ENCODE measurements at places on chromosomes 1 and 21. TPM values are rescaled to one million over a fixed set of nuclear protein-coding genes. Genes with fewer than 3 reads are reported as not detected.

GRCh38 chr1:187408212-187409004 is 579.7 kb downstream of the PLA2G4A start:
- DNase-seq, result peak; percentile 61

DNA sequence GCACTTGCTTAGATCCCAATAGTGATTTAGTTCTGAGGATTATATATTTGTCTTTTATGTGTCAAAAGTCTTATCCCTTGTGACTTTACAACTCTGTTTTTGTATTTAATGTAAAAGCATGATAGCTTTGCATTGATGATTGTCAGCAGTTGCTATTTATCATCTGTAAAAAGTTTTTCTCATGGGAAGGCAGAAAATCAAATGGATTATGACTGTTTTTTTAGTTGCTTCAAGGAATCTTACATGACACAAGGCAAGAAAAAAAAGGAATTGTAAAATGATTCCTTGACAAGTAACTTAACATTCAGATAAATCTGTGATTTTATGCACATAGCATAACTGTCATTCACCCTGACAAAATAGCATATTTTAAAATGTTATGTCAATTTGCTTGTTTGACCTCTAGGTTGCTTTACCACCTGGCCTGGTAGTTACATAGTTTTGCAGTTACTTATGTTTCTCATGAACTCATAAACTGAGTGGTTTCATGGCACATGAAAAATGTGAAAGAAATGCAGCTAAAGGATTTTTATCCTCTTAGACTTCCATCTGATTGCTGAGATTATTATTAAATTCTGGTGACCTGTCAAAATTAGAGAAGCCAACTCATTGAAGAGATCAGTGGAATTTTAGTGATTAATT is 622.6 kb downstream of the ADGRL2 start:
- peak; percentile 27 for DNase-seq

DNA sequence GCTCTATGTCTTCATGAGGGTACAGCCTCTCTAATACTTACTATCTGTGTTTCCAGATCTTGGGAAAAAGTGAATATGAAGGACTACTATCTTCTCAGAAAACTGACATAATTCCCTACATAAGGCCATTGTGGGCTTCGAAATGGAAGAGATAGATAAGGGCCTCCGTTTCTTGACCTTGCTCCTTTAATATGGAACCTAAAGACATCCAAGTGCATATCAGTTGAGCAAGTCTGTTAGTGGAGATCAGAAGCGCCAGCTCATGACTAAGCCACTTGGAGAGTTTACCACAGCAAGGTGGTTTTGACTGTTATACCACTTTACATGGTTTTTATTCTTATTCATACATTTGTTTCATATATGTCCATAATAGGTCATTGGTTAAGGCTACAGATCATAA is 35.3 kb upstream of the FCER1A start:
- no peak for DNase-seq

- peak; percentile 62 for DNase-seq
Measured at GRCh38 chr1:182340233-182341058, 51.1 kb downstream of the GLUL start.

- no peak for DNase-seq
Measured at GRCh38 chr1:25867210-25867991, 8.1 kb downstream of the PAQR7 start.

- peak; percentile 99 for DNase-seq
Measured at GRCh38 chr1:209398313-209398991, 185.1 kb upstream of the CAMK1G start.

DNA sequence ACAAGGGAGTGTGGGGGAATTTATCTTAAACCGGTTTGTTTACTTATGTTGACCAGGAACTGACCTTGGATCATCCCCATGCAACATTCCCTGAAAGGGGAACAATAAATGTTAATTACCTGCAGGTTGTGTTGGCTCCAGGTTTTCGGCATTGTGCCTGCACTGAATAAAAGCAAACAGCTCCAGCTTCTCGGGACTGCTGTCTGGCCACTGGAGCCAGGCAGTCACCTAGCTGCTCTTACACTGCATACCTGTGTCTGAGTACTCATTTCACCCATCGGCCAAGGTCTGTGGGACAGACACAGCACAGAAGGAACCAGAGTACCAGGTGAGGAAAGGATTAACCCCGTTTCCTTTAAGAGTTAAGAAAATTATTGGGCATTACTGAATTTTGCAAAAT is 32.7 kb upstream of the CTBS start:
- DNase-seq, result no peak

DNA sequence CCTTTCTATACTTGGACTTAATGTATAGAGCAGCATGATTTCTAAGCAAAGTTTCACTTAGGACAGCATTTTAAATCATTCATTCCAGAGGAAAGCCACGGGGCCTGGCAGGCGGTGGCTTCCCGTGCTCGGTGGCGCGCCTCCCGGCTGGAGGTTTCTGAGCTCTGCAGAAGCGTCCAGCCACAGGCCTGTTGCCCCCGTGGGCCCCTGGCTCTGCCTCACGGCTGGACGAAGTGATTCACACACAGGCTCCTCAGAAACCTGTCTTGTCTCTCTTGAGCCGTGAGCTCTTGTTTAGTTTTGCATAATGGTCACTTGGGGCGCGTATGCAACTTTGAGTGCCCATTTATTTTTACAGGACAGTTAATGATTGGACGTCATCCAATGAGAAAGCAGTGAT is 22.1 kb upstream of the DIP2A start:
- DNase-seq, result no peak

DNA sequence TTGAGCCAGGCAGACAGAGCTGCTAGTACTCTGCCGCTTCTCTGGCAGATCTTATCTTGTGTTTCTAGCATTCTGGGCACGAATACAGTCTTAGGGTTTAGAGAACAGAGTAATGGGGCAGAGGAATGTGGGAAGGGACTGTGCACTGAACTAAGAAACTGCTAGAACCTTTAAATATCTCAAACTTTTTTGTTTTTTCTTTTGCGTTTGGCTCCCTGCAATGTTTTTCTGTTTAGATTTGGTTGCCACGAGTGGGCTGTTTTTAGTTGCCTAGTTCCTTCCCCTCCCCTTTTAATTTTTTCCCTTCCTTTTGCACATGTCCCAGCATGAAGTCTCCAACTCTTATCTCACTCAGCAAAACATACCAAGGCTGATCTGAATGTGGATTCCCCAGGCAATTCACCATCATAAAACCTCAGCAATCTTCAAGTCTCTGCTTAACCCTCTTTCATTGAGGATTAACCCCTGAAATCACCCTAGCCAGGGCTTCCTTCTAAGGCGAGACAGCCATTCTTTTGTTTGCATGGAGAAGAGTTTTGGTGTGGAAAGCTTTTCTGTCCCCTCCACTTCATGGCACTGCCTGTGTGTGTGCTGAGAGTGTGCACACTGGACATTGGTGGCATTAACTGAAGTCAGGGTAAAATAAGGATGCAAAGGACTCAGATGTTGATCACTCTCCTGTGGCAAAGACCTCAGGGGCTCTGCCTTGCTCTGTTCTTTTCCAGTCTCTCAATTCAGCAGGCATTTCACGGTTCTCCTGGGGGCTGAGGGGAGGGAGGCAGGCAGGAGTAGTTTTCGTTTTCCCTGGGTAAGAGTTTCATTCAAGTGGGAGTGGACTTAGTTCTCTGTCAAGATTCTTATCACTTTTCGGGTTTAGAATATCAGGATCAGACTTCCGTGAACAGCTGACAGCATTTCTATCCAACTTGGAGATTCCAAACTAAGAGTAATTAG is 2.8 kb upstream of the ATF3 start:
- peak; percentile 58 for DNase-seq

DNA sequence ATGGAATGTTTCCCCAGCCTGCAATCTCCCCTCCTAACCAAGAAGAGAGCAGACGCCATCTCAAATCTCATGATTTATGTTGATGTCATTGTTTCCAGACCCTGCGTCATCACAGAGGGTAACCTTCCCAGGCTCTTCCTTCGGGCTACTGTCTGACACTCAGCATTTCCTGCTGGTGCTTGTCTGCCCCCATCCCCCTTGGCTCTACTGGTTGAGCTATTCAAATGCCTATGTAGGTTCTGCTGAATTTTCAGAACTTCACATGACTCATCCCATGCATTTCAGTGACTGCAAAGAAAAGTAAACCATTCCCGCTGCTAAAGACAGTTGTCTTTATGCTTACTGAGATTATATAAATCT is 24.8 kb upstream of the ITPKB start:
- DNase-seq, result peak; percentile 98

GRCh38 chr1:56278061-56278460 is 301.3 kb downstream of the PLPP3 start:
- DNase-seq, result no peak

- no peak for DNase-seq
Measured at GRCh38 chr1:248844526-248844925, 6.5 kb downstream of the ZNF672 start.

DNA sequence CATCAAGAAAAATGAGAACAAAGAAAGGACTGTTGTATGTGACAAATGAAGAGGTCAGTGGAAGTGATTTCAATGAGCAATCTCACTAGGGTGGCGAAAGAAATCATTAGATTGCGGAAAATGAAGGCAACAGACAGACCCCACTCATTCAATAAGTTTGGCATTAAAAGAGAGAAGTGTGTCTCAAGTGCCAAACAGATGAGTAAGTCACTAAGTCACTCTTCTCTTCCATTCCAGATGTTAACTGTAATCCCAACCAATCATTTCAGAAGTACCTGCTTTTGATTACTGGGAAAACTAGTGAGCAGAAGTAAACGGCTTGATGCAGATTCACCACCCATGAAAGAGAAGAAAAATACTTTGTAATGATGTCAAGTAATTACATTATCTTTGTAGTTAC is 144.3 kb upstream of the PRMT6 start:
- no peak for DNase-seq

- no peak for DNase-seq
Measured at GRCh38 chr1:203490607-203491006, 3.3 kb upstream of the OPTC start.

GRCh38 chr1:7011826-7012225 is 226.6 kb downstream of the CAMTA1 start:
- DNase-seq, result no peak

DNA sequence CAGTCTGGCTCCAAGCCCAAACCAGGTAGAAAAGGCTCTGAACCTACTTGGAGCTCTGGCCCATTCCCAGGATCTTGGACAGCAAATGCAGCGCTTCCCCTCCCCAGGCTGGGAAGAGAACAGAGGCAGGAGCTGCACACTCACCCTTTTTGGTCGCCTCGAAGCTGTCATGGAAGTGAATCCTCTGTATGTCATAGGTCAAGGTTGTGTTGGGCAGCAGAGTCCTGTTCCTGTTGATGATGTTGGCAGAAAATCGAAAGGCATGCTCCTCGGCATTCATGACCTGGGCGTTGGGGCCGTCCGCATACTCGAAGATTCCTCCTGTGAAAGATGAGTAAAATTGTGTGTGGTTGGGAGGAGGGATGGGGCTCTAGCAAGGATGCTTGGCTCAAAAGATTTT is 143.5 kb downstream of the GRIK3 start:
- DNase-seq, result no peak

DNA sequence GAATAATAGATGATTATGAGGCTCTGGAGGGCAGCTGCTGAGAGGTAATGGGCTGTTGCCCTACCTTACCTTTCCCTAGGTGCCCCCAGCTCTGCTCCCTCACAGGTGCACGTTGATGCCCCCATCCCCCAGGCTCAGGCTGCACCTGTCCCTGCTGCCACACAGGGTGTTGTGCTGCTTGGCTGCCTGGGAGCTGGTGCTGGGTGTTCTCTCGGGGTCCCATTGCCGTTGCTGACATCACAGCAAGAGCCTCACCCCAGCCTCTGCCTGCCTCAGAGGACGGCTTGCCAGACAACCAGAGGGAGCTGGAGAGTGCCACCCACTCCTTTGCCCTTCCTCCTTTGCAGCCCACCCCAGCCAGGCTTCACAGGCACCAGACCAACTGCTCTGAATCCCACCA is 31.4 kb upstream of the DMBX1 start:
- no peak for DNase-seq

DNA sequence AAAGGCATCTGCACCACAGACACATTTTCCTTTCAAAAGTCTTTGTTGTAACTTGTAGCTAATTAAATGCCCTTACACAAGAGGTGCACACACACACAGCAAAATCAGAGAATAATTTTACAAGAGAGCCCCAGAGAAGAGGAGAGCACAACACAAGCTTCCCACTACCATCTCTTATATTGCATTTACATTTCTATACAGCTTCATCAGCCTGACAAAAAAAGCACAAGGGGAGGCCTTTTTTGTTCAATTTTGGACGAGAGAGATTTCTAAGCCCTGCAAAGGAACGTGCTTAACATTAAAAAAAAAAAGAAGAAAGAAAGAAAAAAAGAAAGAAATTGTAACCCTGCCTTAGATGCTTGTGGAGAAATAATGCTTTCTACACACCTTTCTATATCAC is 17.1 kb upstream of the ESRRG start:
- DNase-seq, result no peak

DNA sequence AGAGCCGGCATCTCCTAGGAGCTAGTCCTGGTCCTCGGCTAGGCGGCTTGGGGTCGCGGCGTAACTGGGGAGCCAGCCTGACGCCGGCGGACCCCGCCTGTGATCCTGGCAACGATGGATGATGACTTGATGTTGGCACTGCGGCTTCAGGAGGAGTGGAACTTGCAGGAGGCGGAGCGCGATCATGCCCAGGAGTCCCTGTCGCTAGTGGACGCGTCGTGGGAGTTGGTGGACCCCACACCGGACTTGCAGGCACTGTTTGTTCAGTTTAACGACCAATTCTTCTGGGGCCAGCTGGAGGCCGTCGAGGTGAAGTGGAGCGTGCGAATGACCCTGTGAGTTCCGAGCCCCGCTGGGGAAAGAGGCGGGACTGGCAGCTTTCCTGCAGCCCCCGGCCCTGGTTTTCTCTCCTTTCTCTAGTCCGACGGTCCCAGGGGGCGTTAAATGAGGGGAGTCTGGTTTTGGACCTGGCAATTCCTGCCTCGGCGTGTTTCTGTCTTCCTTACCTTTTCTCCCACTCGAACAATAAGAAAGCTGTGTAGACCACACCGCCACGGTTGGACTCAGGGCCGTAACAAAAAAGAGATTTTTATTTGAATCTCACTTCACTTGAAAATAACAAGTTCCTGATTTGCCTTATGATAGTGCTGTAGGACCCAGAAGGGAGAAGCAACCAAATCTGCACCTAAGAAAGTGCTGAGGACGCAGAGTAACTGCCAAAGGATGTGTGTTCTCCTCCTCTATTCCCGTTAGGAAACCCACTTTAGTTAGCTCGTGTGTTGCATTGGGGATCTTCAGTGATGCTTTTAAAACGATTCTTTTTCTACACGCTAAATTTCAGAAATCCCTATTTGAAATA is at the start of gene SPRTN:
TSS of gene SPRTN (plus strand) at position 24 of the 859 bp plus-strand sequence. CDS start at position 115, 91 bp downstream.
- no peak for DNase-seq

DNA sequence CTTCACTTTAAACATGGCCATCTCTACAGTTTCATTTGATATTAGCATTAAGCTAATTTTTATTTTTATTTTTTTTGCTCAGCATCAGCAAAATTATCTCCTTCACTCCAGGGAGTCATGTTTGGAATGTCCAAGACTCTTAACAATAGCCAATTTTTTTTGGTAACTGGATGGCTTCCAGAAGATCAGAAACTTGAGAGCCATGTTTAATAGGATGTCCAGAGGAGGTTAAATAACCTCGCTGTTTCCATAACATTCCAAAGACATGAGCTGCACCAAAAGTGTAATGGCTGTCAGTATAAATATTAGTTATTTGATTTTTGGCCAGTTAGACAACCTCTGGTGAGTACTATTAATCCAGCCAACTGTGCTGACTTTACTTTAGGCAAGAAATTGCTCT is 80.7 kb downstream of the DNTTIP2 start:
- peak; percentile 97 for DNase-seq

The ALX3 gene
- not detected for total RNA-seq

The TIAM1 gene
- 0.17 TPM for total RNA-seq

The CRTC2 gene
- total RNA-seq, result 11.4 TPM

The ADAM30 gene
- not detected for total RNA-seq

The RIPK4 gene
- total RNA-seq, result 13.1 TPM

The FTCD gene
- not detected for total RNA-seq

The TMEM61 gene
- total RNA-seq, result not detected
